NB4 (cell line): ENCODE measurements at places on chromosomes 6 and 20.

- DNase-seq = no peak
Measured at GRCh38 chr6:77318256-77318655, 145.0 kb downstream of the HTR1B start.

GRCh38 chr6:112717401-112717800 is 370.3 kb downstream of the RFPL4B start:
- no peak for DNase-seq

GRCh38 chr20:48703511-48704219 is 124.1 kb downstream of the PREX1 start:
- DNase-seq = no peak

DNA sequence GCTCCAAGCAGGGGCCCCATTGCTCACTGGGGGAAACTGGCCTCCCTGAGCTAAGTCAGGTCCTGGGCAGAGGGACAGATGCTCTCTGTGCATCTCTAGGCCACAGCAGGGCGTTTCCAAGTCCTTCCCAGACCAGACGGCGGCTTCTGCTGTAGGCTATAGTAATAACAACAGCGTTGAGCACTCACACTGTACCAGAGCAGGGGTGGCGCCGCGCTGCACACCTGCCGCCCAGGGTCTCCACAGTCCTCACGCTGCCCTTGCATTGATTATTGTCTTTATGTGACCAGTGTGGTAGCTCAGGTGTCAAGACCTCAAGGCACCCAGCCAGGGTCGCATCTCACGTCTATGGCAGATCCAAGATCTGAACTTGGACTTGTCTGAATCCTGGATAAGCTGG is 14.9 kb upstream of the CCN5 start:
- DNase-seq = no peak

- no peak for DNase-seq
Measured at GRCh38 chr20:51303731-51304670, 238.5 kb downstream of the NFATC2 start.

DNA sequence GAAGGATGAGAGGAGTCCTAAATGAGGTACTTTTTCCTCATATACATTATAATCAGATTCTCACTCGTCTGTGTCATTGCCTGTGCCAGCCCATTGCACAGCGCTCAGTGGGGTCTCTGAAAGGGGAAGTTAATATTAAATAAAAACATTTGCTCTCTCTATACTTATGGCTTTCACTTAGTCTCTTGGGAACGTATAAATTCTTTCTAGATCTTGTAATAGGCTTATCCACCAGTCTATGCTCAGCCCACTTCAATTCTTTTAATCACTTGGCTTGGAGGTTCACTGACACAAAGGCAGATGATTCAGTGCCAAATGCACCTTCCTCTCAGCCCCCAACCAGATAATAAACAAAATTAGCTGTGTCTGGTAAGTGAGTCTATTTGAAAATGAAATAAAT is 164.3 kb upstream of the OGFRL1 start:
- peak; percentile 33 for DNase-seq

DNA sequence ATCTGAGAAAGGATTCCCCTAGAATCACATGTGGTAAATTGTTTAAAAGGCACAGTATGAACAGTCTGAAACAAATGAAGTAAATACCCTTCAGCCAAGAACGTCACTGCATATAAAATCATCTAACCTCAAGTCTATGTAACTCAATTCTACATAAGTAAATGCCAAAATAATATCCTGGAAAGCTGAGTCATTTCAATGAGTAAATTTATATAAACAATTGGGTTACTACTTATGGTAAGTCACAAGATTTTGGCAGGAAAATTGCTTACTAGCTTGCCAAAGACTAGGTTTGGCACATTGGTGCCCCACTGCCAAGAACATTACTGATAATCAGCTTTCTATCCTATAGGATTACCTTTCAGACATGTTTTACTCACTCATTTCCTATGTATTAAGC is 8.4 kb downstream of the GMDS start:
- no peak for DNase-seq

- DNase-seq = no peak
Measured at GRCh38 chr20:32638848-32639247, 34.9 kb downstream of the C20orf203 start.
